ENCODE measurements at places on chromosomes 4 and X.

- no peak for DNase-seq
Observed at GRCh38 chr4:76703676-76704075, 194.3 kb downstream of the SOWAHB start.

- DNase-seq: no peak
Observed at GRCh38 chrX:80388206-80388605, 32.0 kb upstream of the TENT5D start.

DNA sequence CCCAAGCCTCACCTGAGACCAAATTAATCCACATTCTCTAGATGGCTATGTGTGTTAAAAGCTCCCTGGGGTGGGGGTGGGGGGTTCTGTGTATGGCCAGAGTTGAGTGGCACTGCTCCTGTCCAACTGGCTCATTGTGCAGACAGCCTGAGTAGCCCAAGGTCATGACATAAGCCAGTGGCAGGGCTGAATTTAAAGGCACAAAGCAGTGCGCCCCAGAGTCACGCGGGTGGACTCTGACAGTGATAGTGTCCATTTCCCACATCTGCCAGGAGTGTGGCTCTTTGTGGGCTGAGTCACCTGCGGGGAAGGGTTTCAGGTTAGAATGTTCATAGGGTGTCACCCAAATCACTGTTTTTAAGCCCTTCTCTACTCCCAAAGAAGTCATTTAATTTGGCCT, 45.4 kb downstream of the SCD5 start:
- DNase-seq: no peak

DNA sequence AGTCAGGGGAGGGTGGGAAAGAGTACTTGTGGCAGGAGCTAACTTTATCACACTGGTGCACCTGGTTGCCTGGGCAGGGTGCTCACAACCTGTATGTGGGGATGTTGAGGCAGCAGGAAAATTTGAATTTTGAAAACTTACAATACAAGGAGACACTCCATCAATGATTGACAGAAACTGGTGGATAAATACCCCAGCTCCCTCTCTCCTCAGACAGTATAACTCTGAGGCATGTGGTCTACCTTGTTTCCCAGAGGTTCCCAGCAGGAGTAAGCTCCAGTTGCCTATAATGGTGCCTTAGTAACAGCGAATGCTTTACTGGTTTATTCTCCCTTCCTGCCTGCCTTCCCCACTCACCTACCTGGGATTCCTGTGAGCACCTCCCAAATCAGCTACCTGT, 111.7 kb upstream of the PRPS2 start:
- no peak for DNase-seq

DNA sequence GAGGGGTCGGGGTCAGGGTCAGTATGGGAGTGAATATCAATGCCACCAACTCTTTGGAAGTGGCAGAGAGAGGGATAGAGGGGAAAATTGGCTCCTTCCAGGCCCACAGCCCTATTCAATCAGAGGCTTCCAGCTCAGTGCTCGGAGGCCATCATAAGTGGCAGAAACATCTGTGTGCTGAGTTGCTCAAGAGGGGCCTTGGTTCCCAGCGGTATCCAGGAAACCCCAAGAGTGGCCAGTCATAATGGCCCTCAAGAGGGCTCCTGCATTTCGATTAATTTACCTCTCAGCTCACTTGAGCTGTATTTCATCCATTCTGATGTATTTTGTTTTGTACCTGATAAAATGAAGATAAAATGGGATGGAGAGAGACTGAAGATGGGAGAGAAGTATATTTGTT, 154.3 kb upstream of the EOLA2 start:
- DNase-seq: no peak

- DNase-seq: no peak
Observed at GRCh38 chr4:41670530-41670929, 78.0 kb downstream of the PHOX2B start.

DNA sequence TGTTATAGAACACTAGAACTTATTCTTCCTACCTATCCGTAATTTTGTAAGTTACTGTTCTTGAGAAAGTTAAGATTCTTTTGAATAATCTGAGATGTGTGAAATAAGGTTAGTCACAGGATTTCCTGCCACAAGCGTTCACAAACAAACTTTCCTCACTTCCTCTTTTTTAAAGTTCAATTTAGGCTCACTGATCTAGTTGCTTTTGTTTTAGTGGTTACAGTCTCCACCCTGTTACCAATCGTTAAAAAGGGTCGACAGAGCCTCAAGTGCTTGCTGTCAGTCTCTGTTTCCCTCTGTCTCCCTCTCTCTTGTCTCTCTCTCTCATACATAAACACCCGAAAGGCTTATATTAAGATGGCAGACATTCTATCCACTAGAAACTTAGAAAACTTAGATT, 35.9 kb upstream of the STK26 start:
- no peak for DNase-seq

GRCh38 chrX:46209037-46209436, 336.2 kb downstream of the ZNF674 start:
- no peak for DNase-seq

GRCh38 chrX:16125520-16126149, 2.3 kb downstream of the GRPR start:
- DNase-seq: no peak

- no peak for DNase-seq
Observed at GRCh38 chr4:28490669-28491068, 1630.0 kb downstream of the STIM2 start.

DNA sequence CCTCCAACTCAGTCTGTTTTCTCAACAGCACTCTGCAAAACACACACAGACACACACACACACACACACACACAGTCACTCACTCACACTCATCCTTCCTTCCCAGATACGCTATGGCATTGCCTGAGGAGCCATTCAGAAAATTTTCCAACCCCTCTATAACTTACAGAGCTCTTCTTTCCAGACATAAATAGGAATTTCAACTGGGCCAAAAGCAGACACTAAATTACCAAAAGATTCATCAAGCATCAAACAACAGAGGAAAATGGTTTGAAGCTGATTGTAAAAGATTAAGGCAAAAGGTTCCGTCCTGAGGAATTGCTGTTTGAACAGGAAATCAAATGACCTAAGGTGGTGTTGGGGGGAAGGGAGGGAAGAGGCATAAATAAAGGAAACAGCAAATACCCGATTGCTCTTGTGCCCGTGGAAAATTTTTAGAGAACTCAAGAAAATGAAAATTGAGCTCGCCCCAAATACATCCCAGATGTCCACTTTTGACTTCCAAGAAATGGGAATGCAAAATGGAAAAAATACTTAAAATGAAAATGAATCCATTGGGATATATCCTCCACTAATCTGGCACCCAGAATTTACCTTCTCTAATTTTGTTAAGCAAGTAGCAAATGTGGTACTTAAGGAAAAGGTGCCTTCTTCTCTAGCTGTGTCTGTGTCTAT, 183.6 kb downstream of the QDPR start:
- DNase-seq: no peak

- DNase-seq: no peak
Observed at GRCh38 chr4:87045234-87045558, 110.4 kb downstream of the AFF1 start.

GRCh38 chr4:99652596-99653436, 4.8 kb downstream of the C4orf54 start:
- no peak for DNase-seq

GRCh38 chrX:129845616-129846190, 2.0 kb upstream of the ZDHHC9 start:
- no peak for DNase-seq

DNA sequence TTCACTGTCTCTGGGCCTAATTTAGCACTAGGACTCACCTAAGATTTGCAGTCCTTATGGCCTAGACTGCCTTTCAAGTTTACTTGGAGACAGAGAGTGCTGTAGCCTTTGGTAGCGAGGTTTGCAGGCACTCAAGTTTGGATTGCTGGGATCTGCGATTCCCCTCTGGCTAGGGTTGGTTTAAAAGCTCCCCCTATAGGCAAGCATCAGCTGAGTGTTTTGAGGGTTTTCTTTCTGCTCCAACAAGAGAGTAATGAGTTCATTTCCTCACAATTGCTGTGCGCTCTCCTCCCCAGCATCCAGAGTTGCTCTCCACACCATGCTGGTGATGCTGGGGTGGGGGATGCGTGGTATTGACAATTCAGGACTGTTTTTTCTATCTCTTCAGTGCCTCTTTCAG, 206.9 kb downstream of the GLUD2 start:
- DNase-seq: no peak

DNA sequence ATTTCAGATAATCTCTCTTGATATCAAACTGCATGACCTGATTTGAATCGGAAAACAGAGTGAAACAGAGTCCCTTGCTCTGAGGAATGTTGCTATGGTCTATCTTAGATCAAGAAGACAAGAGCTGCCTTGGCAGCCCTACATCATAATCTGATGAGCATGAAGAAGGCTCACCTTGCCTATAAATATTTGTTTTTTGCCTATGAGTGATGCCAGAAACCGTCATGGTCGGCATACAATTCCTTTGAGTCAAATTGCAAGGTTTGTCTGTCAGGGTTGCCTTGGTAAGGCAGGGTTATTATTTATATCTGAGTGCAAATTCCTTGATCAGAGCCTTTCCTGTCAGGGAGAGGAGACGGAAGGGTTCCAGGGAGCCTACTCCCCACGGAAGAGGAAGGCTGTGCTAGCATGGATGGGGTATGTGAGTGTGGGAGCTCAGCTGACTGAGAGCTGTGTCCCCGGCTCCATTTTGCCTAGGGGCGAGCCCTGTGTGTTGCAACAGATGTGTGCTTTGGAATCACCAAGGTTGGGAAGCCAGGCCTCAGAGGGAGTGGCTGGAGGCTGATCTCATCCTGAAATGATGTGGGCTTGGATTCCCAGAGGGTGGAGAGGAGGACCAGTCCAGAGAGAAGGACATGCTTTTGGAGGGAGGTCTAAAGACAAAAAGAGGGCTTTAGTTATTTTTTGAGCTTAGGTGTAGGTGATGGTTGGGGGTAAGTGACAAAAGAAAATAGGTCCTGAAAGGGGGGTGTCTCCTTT, 43.6 kb downstream of the RTL9 start:
- no peak for DNase-seq

DNA sequence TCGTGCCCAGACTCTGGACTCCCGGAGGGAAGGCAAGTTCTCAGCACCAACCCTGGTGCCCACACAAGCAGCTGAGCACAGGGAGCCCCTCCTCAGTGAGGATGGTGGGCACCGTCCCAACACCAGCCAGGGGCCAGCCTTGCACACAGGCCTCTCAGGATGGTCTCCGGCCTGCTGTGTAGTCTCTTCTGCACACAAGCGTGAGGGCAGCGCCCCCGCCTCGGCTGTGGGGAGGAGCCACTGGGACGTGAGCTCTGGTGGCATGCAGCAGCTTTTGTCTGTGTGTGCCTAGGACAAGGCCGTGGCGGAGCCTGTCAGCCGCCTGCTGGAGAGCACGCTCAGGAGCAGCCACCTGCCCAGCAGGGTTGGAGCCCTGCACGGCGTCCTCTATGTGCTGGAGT, 16.1 kb upstream of the MSANTD1 start:
- no peak for DNase-seq

DNA sequence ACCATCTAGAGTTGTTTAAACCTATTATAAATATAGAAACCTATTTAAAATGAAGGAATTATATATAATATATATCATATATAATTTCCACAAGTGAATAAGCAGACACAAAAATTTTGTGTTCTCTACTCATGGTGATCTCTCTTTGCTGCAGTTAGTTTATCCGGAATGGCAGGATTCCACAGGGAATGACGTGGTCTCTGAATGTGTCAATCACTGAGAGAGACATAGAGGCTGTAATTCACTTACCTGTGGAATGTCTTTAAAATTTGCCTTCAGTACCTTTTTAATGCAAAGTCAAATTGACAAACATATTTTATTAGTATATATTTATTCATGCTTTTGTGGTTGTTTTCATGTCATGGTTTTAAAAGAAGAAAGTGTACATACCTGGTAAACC, 669.3 kb downstream of the NLGN4X start:
- DNase-seq: no peak

DNA sequence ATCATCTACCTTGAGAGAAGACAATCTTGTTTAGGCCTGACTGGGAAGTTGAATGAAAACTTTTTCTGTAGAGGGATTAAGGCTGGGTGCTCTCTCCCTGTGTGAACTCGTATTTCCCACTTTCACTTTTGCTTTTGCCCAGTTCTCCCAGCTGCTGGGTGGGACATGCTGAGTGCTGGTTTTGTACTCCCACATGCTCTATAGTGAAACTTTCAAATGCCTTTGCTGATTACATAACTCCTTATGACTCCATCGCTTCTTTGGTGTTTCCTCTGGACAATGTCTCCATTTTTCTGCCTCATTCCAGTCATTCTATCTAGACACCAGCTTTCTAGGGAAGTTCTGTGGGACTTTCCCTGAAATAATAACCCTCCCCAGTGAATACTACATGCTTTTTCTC, 100.5 kb downstream of the CLNK start:
- no peak for DNase-seq

DNA sequence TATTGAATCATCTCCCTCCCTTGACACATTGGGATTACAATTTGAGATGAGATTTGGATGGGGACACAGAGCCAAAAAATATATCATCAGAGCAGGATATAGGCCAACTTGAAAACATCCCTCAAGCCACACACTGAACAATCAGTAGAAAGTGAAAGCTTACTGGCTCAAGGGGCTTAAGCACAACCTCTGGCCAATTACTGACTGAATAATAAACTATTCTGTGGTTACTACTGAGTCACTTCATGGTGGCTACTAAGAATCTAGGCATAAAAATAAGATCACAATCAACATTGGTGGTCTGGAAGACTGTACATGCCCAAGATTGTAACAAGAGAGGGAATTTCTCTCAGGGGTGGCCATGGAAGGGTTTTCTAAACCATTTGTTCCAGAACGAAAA, 27.4 kb upstream of the GPR174 start:
- no peak for DNase-seq

GRCh38 chrX:10071451-10072144, 85.2 kb upstream of the CLCN4 start:
- no peak for DNase-seq

GRCh38 chrX:75781611-75782010, 3.4 kb downstream of the MAGEE2 start:
- no peak for DNase-seq

DNA sequence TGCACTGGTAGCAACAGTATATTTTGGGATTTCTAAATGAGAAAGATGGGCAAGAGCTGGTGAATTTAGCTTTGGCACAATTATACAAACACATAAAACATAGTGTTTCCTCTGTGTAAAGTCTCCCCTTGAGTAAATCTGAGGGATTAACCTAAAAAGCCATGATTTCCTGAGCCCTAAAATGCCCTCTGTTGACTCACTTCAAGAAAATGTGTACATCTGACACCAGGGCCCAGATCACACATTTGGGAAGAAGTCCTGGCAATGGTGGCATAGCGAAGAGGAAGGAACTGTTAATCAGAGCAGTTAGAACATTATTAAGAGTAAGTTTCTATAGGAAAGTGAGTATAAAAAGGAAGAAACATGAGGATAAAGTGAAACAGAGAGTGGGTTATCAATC, 338.5 kb downstream of the SPOCK3 start:
- DNase-seq: no peak

- no peak for DNase-seq
Observed at GRCh38 chr4:130468340-130468739, 1372.4 kb downstream of the C4orf33 start.
